Left ventricle myocardium inferior (tissue), 1 donor: ENCODE measurements at places on chromosomes 5 and 9.

- peak overlapping the region; percentile 39 for H3K27ac ChIP-seq
- peaks cover 61% of the 10 kb centered on the region for H3K4me1 ChIP-seq
- H3K36me3 ChIP-seq, result no peaks in the 10 kb centered on the region
These were observed 68.5 kb downstream of the GHR start for GRCh38 chr5:42491699-42492098.

DNA sequence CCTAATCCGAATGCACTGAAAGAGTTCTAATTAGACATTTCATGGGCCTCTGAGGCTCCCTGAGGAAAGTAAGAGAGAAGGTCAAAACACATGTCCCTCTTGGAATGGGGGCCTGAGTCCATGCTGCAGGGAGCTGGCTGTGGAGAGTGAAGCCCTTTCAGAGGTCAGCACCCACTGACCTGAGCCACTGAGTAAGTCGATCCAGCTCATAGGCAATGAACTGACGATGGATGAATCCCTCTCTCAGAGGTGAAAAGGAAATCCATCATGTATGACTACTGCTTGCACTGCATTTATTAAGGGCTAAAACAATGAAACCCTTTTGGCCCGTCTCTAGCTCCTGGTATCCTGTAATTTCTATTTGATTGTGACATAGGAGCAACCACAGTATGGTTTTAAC lies 288.9 kb upstream of the VLDLR start:
- no peak overlapping the region for H3K4me3 ChIP-seq
- H3K27ac ChIP-seq, result no peak overlapping the region
- no peaks in the 10 kb centered on the region for H3K36me3 ChIP-seq
- no peaks in the 10 kb centered on the region for H3K27me3 ChIP-seq

DNA sequence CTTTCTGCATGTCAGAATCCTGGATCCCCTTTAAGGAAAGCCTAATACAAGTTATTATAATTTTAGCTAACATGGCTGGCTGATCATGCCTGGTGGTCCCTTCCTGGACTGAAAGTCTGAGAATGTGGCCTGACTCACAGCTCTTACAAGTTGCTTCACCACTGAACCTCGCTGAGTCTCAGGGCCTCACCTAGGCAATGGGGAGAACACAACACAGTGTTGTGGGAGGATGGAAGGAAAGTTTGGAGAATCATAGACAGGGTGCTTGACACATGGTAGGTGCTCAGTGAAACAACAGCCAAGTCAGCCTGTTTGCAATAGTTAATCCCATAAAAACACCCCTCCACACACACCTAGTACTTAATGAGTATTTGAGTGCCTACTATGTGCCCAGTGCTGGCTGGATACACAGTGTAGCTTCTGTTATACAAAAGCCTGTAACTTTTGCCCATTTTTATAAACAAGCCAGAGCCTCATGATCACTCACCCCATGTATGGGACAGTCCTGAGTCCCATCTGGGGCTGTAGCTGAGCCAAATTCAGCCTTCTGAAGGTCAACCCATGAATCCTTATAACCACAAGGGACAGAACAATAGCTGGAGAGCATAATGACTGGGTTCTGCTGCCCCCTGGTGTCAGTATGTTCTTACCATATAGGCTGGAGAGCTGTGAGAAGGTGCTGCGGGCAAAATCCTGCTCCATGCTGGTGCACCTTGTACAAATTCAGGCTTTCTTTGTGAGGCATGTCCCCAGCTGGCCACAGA lies 3.9 kb downstream of the ACSL6 start:
- no peak overlapping the region for H3K4me3 ChIP-seq
- peak; percentile 68 for DNase-seq
- H3K36me3 ChIP-seq, result no peaks in the 10 kb centered on the region
- peaks cover 46% of the 10 kb centered on the region for H3K4me1 ChIP-seq

DNA sequence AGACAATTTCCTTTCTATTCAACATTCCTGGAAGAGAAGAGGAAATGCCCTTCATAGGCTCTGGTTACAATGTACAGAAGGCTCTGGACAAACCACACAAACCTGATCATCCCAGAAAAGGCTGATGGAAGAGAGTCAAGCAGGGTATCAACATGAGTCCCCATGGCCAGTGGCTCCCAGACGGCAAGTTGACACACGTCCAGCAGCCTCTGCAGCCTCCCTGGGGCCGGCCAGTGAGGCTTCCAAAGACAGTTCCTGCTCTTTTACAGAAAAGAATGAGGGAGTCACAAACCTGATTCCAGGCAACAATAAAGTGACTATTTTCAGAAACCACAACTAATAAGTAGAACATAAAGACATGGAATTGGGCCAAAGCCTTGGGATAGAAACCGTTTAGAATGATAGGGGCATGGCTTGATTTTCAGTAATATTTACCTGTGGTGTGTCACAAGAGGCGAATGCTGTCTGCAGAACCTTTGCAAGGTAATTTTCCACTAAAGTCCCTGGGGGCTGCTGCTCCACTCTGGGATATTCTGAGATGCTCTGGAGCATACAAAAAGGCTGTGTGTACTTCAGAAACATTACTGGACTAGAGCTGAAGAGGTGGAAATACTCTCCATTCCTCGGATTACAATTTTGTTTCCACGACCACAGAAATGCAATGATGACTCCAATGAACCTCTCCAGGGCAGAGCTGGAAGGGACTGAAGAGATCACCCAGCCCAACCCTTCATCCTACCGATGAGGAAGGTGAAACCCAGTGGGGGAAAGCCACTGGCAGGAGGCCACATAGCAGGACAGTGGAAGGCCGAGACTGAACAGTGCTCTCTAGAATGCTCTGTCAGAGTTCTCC lies 10.4 kb downstream of the MED27 start:
- H3K4me1 ChIP-seq, result peaks cover 39% of the 10 kb centered on the region
- H3K27ac ChIP-seq, result no peak overlapping the region
- no peaks in the 10 kb centered on the region for H3K27me3 ChIP-seq
- no peak overlapping the region for H3K4me3 ChIP-seq
- H3K36me3 ChIP-seq, result peaks cover 24% of the 10 kb centered on the region

GRCh38 chr5:168162464-168162863 lies 129.0 kb upstream of the WWC1 start:
- peak overlapping the region; percentile 3 for H3K27ac ChIP-seq
- H3K27me3 ChIP-seq, result peaks cover 3% of the 10 kb centered on the region
- no peaks in the 10 kb centered on the region for H3K36me3 ChIP-seq
- no peak for DNase-seq
- H3K4me3 ChIP-seq, result no peak overlapping the region

- H3K4me1 ChIP-seq, result peaks cover 45% of the 10 kb centered on the region
- H3K27ac ChIP-seq, result peak overlapping the region; percentile 55
- H3K27me3 ChIP-seq, result no peaks in the 10 kb centered on the region
- H3K36me3 ChIP-seq, result peaks cover 12% of the 10 kb centered on the region
- DNase-seq, result no peak
These were observed 7.6 kb downstream of the CTNNAL1 start for GRCh38 chr9:109005678-109006077.
